ENCODE measurements at places on chromosomes 6 and 20.

DNA sequence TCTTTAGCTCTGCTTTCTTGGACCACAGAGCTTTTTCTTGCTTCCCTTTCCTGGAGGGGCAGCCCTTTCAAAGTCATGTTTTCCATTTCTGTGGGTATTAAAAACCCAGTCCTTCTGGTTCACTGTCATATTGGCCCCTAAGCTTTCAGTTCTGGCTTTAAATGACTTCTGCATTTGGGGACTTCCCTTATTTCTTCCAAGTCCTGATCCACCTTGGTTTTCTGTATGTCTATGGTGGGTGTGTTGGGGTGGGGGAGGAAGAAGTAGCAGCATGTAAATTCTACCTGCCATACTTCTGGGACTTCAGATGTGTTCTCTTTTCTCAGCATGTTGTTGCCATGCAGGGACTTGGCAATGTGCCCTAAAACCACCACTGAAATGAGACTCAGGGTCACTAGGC is 77.1 kb upstream of the EMILIN3 start:
- DNase-seq, result no peak

GRCh38 chr6:52081237-52081636 is 6.2 kb downstream of the PKHD1 start:
- DNase-seq, result no peak

- DNase-seq, result no peak
These were observed 47.3 kb downstream of the LY86 start for GRCh38 chr6:6635869-6636268.

- no peak for DNase-seq
These were observed 185.2 kb upstream of the TAB2 start for GRCh38 chr6:149132336-149132735.

GRCh38 chr6:139325686-139326085 is 33.9 kb upstream of the TXLNB start:
- DNase-seq, result no peak

GRCh38 chr20:3929713-3930060 is 40.5 kb downstream of the PANK2 start:
- no peak for DNase-seq

DNA sequence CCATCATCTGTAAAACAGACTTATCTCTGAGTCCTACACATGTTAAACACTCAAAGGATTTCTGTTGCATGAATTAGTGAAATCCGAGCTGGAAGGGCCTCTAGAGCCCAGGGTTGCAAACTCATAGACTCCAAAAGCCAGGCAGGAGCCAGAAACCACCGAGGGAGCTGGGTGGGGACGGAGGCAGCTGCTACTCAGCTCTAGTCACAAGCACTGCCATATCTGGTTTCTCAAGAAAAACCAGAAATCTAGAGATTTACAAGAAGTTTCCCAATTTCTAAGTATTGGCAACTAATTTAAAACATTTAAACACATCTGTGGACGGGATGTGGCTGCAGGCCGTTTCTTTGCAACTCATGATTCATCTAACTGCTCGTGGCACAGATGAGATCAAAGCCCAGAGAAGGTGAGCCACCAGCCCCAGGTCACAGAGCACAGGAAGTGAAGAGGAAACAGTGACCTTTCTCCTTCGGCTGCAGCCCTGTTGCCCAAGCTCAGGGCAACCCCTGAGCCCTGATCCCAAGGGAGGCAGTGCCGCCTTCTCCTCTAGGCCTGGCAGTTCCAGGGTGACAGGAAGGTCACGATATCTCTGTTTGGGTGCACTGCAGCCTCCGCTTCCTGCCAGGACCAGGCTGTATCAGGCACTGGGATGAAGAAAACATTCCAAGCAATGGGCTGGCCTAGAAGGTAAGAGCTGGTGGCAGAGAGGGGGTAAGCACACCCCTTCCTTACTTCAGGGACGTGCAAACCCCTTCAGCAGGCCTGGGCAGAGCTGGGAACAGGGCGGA is 26.4 kb upstream of the PTGIS start:
- DNase-seq, result peak; percentile 88

- no peak for DNase-seq
These were observed 124.3 kb upstream of the TSHZ2 start for GRCh38 chr20:52847731-52848359.

DNA sequence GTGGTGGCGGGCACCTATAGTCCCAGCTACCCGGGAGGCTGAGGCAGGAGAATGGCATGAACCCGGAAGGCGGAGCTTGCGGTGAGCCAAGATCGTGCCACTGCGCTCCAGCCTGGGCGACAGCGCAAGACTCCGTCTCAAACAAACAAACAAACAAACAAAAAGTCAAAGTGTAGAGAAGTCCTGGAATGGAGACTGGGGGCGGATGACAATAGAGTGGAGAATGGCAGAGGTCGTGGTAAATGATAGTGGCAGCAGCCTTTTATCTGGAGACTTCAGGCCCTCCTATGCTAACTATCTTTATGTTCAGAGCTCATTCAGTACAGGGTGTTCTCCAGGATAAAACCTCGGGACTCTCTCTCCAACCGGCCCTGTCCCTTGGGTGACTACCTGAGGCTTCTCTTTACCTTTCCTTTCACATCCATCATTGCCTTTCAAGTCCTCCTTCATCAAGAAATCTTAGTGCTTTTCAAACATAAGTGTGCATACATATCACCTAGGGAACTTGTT is 1.4 kb upstream of the FKBPL start:
- DNase-seq, result no peak

- DNase-seq, result no peak
These were observed 37.8 kb downstream of the TAF8 start for GRCh38 chr6:42088101-42088591.

DNA sequence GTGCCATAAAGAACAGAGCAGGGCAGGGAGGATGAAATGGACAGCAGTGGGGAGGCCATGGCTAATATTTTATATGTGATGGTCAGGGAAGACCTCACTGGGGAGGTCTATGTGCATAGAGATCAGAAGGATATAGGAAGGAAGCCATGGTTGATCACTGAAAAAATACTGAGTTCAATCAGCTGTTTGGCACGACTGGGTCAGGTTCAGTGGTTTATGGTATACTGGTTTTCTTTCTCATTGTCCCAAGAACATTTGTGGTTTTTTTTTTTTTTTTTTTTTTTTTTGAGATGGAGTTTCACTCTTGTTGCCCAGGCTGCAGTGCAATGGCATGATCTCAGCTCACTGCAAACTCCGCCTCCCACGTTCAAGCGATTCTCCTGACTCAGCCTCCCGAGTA is 78.3 kb upstream of the TIAM2 start:
- DNase-seq, result no peak

DNA sequence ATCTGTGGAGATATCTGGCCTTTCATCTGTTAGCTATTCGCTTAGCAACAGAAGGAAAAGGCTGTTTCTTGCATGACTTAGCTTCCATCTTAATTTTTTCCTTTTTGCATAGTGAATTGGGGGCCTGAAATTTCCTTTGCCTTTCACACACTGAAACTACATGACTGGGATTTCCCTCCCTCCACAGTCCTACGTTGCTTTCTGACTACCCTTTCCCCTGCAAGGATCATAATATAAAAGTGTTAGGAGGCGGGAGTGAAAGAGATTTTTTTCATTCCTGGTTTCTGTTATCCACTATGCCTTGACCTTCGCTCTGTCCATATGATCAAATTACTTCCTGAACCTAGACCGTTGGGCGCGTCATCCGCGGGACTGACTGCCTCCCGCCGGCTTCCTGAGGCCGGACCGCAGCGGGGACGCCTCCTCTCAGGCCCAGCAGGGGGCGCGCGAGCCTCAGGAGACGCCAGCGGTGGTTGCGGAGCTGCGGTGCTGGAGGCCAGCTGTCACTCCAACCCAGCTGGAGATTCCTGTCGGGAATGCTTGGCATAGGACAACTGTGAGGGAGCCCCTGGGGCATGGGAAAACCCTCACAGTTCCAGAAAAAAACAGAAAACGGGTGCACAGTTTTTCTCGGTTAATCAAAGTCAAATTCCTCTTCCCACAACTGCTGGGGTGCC is 55.6 kb downstream of the MEP1A start:
- DNase-seq, result peak; percentile 51

DNA sequence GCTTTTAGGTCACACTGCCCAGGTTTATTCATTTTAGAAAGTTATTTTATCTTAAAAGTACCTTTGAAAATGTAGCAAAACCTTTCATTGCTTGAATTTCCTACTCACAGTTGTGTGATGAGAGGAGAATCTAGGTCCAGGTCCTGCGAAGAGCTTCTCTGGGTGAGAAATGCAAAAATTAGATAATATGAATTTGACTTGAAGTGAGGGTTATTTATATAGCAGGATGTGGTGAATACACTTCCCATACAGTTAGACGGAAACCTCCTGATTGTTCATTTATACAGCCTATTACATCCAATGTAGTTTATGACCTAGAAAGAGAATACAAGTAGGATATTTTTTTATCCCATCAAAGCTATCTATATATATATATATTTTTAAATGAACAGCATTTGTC is 30.5 kb downstream of the CDKAL1 start:
- DNase-seq, result no peak

DNA sequence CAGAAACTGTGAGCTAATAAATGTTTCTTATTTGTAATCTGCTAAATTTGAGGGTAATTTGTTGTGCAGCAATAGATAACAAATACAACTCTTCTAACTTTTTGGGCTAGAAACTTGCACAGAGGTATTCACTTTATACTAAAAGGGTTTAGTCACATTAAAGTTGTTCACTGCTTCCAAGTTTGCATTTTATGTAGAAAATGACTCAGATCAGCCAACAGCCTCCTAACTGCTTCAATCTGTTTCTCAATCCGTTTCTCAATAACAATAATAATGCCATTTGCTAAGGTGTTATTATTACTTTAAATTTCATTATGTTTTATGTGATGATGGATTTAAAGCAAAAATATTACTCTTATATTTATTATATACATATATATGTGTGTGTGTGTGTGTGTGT is 213.9 kb downstream of the CENPW start:
- no peak for DNase-seq

- DNase-seq, result no peak
These were observed 43.5 kb upstream of the TIAM2 start for GRCh38 chr6:154951345-154952200.

DNA sequence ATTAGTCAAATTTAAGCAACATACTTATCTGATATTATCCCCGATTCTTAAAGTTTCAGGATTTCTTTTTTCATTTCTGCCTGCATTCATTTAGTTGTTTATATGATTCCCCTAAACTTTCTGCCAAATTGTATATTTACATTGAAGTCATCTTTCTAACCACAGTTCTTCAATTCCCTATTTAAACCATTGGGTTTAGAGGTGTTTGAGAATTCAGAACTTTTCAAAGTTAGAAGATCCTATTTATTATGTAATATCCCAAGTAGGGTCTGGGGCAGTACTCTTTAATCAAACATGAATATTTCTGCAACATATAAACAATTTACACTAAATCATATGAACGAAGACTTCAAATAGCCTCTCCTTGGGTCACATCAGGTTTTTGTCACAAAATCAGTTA is 52.9 kb downstream of the KLHL31 start:
- no peak for DNase-seq

DNA sequence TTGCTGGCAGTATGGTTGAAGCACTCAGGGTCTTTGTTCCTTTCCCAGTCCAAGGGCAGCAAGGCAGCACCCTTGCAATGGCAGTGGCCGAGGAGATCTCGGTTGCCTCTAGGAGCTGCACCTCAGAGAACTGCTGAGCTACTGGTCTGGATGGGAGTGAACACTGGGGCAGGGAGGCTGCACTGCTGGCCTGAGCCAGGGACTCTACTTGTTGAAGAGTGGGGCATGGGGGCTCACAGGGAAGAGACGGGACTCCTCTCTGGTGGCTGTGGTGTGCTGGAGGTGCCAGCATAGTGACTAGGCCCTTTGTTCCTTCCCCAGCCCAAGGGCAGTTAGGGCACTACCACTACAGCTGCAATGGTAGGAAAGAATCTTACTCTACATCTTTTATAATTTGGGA is 203.0 kb downstream of the ZDHHC14 start:
- DNase-seq, result no peak

DNA sequence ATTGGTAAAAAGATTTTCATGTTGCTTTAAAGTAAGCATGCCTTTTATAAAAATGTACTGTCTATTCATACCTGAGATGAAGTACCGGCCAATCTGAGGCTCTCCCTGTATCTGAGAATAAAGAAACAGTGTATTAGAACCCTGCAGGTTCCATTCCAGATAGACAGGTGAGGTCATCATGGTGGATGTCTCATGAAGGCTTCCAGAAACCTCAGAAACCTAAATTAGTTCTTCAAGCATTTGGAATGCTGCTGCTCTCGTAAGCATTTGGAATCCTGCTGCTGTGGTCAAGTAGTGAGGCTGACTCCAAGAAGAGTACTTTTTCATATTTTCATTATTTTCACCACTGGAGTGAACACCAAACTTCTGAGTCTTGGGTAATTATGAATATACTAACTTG is 642.3 kb downstream of the MAFB start:
- DNase-seq, result no peak

GRCh38 chr6:28615955-28616747 is 90.5 kb downstream of the GPX5 start:
- no peak for DNase-seq

DNA sequence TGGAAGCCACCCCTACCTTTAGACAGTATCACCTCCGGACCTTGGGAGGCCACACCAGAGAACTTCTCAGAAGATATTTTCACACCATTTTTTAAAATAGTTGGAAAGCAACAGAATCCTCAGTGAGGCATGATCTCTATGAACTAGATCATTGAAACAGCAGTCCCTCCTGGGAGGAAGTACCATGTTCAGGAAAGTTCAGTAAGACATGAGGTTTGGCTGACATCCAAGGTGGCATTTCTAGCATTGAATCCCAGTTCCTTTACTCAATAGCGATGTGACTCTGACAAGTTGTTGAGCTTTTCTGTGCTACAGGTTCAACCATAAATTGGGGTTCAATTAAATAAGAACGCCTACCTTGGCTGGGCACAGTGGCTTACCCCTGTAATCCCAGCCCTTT is 169.0 kb downstream of the TBC1D7 start:
- DNase-seq, result no peak

DNA sequence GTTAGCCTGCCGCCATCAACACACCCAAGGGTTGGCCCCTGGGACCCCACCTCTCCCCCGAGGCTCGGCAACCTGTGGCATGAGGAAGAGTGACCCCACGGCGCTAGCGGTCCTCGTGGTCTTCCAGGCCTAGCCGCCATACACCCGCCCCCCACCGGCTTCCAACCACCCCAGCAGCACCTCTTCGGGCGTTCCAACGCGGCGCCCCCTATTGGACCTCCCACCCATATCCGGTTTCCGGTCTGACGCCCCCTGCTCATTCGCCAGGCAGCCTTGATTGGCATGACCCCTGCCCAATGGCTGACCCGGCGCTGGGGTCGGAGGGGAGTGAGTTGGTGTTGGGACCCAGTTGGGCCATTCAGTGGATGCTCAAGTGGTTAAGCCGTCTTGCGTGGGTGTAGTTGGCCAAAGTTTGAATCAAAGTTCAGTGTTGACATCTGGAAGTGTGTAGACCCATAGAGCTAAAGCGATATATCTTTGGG is at the start of gene GNAS-AS1:
Gene GNAS-AS1, minus strand, starts transcription at position 210 of the 482 bp plus-strand sequence.
- DNase-seq, result peak; percentile 72

GRCh38 chr20:32628960-32629530 is 43.9 kb upstream of the NOL4L start:
- no peak for DNase-seq

DNA sequence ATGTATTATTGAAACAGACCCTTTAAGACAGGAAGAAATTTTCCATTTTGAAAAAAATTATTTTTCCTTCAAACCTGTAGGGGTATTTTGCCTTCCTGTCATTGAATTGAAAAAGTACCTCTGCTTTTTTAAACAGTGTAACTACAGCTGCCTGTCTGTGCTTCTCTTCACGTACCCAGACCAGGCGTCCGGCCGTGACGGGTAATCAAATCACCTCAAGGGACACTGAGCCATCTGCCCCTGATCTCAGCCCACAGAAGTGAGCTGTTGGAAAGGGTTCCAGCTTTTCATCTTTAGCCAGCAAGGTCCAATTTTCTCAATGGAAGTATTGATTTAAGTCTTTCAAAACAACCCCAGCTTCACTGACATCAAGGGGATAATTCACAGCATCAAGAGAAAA is 58.0 kb downstream of the SLC35D3 start:
- DNase-seq, result no peak

Measured in fibroblast of the conjunctiva (primary cell).